Activated T-cell treated with anti-CD3 and anti-CD28 coated beads for 48 hours (primary cell): ENCODE measurements at places on chromosomes 7 and 10.

DNA sequence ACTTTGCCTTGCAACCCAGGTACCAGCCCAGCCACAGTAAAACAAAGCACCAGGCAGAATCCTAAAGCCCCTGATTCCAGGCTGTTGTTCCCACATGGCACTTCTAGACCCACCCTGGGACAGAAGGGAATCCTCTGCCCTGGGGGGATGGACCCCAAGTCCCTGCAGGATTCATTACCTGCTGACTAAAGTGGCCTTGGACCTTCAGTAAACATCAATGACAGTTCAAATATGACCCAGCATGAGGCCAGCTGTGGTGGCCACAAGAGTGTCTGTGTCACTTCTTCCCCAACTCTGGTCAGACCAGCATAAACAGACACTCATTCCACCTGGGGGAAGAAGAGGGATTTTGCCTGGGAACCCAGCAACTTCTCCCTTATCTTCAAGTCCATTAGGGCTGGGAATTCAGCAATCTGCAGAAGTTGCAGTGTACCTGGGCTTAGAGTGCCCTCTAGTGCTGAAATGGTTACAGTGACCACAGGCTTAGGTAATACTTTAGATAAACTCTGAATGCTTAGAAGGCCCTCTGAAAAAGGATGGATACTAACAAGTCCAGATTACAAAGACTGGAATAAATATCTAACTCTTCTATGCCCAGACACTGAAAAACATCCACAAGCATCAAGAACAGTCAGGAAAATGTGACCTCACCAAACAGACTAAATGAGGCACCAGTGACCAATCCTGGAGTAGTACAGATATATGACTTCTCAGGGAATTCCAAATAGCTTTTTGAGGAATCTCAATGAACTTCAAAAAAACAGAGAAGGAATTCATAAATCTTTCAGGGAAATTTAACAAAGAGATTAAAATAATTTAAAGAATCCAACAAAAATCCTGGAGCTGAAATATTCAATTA is 108.5 kb upstream of the TMEM168 start:
- DNase-seq = peak; percentile 10

DNA sequence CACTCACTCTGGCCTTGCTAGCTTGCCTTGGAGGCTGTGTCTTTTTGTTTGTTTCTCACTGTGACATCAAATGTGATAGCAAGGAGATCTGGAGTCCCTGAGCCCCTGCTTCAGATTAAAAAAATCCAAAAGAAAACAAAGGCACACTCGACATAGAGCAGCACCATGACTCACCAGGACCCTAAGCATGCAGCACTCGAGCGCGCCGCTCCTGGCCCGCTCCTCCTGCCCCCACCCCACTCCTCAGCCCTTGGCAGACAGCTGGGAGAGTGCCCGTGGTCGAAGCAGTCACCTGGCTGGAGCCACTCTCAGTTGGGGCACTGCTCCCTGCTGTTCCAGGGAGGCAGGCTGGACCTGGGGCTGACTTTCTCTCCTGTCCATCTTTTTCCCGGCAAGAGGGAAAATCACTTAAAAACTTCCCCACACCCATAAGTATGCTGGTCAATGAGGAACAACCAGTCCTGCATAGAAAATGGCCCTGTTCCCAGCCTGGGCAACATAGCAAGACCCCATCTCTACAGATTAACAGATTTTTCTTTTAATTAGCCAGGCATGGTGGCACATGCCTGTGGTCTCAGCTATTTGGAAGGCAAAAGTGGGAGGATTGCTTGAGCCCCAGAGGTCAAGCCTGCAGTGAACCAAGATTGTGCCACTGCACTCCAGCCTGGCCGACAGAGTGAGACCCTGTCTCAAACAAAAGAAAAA is 128.4 kb downstream of the PAXIP1 start:
- DNase-seq = no peak

DNA sequence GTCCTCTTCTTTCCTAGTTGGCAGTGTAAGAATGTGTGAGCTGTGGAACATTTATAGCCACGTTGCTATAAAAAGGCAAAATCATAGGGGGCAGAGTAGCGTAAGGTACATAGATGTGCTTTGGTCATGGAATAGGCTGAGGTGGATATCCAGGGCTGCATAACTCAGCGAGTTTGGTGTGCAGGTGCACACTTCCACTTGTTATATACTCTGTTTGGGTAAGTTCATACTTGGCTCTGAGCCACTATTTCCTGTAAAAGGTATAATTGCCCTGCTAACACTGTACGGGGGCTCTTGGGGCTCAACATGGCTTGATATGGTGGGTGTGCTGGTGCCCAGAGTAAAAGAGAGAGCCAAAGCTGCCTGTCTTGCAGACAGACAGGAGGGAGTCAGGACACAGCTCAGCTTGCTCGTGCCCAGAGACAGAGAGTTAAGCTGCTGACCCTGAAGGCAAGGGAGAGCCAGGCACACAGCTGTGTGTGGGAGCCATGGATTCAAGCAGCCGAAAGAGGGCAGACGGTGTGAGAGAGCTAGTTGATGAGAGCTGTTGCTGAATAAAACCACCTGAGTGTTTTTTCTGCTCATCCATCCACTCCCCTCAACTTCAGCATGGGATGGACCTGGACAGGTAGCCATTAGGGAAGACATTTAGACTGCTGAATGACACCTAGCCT is 126.7 kb downstream of the DKK1 start:
- DNase-seq = no peak

- DNase-seq = no peak
These were observed 260.1 kb downstream of the WDR37 start for GRCh38 chr10:1316121-1316808.

GRCh38 chr10:118511711-118512110 is 83.7 kb downstream of the PRLHR start:
- DNase-seq = no peak

GRCh38 chr7:88928276-88928675 is 132.7 kb upstream of the TEX47 start:
- no peak for DNase-seq

GRCh38 chr7:46169384-46169755 is 248.3 kb upstream of the IGFBP3 start:
- no peak for DNase-seq

DNA sequence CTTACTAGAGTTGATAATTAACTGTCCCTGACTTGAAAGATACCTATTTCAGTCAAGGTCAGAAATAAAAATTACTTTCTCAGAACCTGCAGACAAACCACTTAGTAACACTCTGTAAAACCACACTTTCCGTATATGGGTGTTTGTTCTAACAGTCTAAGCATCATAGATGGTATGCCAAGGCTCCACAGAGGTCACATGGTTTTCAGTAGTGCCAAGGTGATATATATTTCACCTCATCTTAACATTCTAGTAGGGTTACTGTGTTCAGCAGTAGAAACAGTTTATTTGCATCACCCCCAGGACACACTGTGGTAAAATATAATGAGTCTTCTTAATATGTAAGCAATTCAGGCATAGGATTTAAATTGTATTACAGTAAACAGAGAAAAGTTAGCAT is 61.5 kb downstream of the KCND2 start:
- no peak for DNase-seq

DNA sequence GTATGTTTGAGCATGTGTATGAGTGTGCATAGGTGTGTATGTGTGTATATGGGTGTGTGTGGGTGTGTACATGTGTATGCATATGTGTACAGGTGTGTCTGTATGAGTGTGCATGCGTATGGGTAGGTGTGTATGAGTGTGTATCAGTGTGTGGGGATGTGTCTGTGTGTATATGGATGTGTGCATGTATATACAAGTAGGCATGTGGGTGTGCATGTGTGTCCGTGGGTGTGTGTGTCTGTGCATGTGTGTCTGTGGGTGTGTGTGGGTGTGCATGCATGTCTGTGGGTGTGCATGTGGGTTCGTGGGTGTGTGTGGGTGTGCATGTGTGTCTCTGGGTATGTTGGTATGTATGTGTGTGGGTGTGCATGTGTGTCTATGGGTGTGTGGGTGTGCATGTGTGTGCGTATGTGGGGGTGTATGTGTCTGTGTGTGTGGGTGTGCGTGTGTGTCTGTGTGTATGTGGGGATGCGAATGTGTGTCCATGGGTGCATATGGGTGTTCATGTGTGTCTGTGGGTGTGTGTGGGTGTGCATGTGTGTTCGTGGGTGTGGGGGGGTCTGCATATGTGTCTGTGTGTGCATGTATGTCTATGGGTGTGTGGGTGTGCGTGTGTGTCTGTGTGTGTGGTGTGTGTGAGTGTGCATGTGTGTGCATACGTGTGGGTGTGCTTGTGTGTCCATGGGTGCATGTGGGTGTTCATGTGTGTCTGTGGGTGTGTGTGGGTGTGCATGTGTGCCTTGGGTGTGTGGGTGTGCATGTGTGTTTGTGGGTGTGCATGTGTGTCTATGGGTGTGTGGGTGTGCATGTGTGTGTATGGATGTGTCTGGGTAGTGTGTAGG is 20.6 kb downstream of the EMX2 start:
- no peak for DNase-seq

- no peak for DNase-seq
These were observed 1055.9 kb downstream of the KCNMA1 start for GRCh38 chr10:76581506-76582256.

DNA sequence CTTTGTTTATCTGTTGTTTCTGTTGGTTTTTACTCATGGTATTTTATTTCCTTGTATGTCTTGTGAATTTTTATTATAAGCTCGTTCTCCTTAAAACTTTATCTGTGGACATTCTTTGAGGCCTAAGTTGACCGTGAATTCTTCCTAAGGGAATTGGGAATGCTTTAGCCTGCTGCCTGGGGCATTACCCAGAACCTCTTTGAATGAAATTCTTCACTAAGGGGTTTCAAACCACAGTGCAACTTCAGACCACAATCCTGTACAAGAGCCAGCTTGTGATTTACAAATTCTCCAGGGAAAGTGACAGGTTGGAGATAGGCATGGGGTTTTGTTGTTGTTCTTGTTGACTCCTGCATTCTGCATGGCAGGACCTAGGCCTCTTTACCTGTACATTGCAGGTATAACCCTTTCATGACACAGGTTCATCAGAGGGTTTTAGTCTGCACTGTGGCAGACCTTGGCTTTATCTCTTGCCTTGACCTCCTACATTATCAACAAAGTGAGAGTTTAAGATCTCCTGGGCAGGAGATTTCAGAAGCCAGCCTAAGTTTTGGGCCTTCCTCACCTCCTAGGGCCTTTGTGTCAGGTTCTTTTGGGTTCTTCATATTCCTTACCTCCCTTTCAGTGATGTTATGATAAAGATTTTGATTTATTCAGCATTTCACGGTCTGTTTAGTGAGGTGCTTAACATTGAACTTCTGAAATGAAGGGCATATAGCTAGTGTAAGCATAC is 70.2 kb downstream of the ABCC2 start:
- no peak for DNase-seq

GRCh38 chr7:77315182-77315591 is 101.0 kb downstream of the GSAP start:
- DNase-seq = no peak

- no peak for DNase-seq
These were observed 71.6 kb upstream of the ZNF746 start for GRCh38 chr7:149569025-149569725.

DNA sequence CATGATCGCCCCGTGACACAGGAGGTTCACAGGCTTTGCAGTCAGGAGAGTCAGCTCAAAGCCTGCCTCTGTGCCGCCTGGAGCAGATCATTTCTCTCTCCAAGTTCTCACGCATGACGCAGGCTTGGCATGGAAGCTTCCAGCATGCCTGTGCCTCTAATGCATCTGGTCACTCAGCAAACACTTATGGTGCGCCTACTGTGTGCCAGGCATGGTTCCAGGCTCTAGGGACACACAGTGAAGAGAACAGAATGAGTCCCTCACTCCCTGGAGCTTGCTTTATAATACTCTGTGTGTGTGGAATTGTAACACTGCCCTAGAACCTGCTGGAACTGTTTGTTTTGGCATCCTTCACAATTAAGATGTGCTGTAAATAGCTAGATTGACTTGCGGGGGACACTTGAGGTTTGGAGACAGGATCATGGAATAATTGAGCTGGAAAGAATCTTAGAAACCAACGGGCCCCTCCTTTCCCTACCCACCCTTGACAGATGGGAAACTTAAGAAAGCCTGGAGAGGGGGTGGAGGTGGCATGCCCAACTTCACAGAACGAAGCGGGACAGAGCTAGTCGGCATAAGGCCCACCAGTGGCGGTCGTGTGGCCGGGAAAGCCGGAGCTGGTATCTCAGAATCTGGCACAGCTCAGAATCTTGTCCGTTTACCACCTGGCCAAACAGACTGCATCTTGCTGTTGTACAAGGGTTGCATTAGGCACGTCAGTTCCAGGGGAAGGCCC is 4.6 kb upstream of the MYH16 start:
- DNase-seq = no peak

DNA sequence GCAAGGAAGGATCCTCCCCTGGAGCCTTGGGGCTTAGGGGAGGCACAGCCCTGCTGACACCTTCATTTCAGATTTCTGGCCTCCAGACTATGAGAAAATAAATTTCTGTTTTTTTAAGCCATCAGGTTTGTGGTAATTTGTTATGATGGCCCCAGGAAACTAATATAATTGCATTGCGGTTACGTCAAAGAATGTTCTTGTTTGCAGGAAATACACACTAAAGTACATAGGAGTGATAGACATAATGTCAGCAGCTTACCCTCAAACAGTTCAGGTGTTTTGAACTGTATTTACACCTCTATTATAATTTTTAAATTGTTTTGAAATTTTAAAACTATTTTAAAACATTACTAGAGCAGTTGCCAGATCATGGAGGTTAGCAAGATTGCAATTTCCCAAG is 12.6 kb upstream of the FHIP2A start:
- DNase-seq = no peak

GRCh38 chr7:122465296-122465695 is 160.7 kb upstream of the FEZF1 start:
- no peak for DNase-seq

DNA sequence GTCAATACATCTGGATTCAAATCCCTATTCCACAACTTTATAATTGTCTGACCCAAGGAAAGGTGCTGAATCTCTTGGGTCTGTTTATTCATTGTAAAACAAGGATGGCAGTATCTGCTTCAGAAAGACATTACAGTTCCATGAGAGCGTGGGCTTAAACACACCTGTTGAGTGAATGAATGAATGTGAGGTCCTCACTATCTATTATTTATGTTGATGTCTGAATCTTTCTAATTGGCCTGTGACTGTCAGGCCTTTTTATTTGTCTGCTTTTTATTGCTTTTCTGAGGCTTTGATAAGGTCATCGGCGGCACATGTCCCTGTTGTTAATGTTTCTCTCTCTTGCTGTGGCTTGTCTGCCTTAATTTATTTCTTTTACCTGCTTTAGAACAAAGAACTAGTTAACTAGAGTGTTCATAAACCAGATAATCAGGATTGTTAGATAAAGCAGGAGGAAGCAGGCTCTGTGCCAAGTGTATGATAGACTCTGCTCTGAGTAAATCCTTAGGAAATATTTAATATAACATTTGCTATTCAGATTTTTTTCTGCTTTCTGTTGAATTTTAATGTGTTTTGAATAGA is 42.3 kb upstream of the CYCS start:
- DNase-seq = no peak

- DNase-seq = no peak
These were observed 83.5 kb downstream of the SPDYE5 start for GRCh38 chr7:75575488-75576121.

GRCh38 chr7:102279537-102280400 is 6.9 kb upstream of the SH2B2 start:
- peak; percentile 50 for DNase-seq

DNA sequence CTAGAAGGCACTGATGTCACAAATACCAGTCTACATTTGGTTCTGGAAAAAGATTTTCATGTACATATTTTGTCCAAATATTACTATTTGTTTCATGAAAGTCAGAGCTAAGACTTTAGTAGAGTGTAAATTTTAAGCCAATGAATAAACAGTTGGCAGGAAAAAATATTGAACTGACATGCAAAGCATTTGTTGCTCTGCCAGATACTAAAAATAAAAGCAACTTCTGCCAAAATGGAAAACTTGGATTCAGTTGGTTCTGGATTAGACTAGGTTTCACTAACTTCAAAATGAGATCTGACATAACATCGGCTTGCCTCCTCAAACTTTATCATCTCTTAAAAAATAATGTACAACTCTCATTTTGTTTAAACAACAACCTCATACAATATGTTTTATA is 34.9 kb downstream of the FAM204A start:
- DNase-seq = no peak
